ENCODE measurements at places on chromosomes 7 and 10.

GRCh38 chr7:114934713-114935112 lies 12.8 kb downstream of the MDFIC start:
- no peak for DNase-seq

GRCh38 chr7:767580-767940 lies 40.5 kb upstream of the PRKAR1B start:
- DNase-seq = no peak

DNA sequence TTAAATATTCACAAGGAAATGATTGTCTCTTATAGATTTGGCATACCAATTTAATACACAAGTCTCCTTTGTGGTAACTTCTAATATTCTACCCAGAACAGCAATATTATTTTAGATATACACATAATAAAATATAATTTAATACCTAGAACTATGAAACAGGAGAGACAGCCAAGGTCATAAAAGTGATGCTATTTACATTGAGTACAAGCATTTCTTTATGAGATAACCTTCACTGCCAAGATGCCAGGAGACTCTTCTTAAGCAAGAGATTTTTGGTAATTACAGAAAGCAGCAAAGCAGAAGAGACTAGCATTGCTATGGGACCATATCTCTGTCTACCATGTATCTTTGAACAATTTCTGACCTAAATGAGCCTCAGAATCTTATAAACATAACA lies 764.6 kb upstream of the GHITM start:
- no peak for DNase-seq

- no peak for DNase-seq
Measured at GRCh38 chr7:40698214-40698920, 563.6 kb downstream of the SUGCT start.

- no peak for DNase-seq
Measured at GRCh38 chr7:123283373-123283772, 83.6 kb upstream of the SLC13A1 start.

- DNase-seq = no peak
Measured at GRCh38 chr10:21510241-21511094, 15.0 kb downstream of the SKIDA1 start.

- DNase-seq = no peak
Measured at GRCh38 chr10:7626283-7626682, 40.5 kb downstream of the ITIH5 start.

- no peak for DNase-seq
Measured at GRCh38 chr10:88119160-88119559, 255.7 kb downstream of the PTEN start.

All from activated CD8-positive, alpha-beta memory T cell treated with anti-CD3 and anti-CD28 coated beads for 24 hours (primary cell).